ENCODE measurements at places on chromosomes 5 and 9.
A peak's percentile ranks its signal among the peaks of the same experiment; 100 is the strongest.

GRCh38 chr9:33340186-33340585 lies 49.9 kb downstream of the NFX1 start:
- no peak for DNase-seq

- no peak for DNase-seq
Measured at GRCh38 chr5:173757403-173758209, 130.5 kb upstream of the CPEB4 start.

DNA sequence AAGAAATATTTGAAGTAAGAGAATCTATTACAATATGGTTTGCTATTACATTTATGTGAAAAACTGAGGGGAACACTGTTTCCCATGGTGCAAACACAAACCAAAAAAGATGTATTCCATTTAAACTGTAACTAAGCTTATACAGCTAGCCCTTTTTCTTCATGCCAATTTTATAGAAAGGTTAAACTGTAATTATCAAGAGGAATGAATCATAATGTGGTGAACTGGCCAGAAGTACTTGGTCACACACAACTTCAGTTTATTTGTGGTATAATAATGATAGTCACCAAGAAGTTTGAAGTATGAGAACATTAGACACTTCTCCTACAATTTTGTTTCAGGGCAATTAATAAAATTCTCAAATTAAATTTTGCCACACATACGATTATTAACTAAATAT lies 177.9 kb downstream of the XRCC4 start:
- DNase-seq: no peak

DNA sequence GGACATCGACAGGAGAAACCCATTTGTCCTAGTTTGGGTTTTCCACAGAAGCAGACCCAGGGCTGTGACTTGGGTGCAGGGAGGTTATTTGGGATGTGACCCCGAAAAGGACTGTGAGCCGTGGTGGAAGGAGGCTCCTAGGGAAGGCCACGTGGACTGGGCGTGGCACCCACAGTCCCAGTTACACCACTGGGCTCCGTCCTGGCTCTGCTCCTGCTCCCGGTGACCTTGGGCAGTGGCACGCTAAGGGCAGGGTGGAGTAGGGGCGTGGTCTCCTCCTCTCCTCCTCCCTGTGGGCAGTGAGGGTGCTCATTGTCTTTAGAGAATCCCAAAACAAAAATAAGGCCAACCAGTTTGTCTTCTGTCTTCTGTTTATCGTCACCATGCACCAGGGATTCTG lies 190.1 kb downstream of the GADD45G start:
- DNase-seq: no peak

- DNase-seq: no peak
Measured at GRCh38 chr5:38913714-38914113, 67.9 kb downstream of the OSMR start.

- no peak for DNase-seq
Measured at GRCh38 chr5:16229357-16229940, 49.9 kb upstream of the MARCHF11 start.

DNA sequence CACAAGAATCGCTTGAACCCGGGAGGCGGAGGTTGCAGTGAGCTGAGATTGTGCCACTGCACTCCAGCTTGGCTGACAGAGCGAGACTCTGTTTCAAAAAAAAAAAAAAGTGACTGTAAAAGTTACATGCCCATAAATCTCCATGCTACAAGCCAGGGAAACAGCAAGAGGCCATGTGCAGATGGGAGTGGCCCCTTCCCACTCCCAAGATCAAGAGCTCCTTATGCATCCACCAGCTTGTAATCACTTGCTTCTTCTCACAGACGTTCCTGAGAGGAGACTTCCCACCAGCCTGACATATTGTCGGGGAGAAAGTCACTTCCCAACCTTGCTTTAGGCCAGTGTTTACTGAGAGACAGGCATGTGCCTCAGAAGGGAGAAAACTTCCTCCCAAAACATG lies 45.6 kb upstream of the N4BP3 start:
- no peak for DNase-seq

DNA sequence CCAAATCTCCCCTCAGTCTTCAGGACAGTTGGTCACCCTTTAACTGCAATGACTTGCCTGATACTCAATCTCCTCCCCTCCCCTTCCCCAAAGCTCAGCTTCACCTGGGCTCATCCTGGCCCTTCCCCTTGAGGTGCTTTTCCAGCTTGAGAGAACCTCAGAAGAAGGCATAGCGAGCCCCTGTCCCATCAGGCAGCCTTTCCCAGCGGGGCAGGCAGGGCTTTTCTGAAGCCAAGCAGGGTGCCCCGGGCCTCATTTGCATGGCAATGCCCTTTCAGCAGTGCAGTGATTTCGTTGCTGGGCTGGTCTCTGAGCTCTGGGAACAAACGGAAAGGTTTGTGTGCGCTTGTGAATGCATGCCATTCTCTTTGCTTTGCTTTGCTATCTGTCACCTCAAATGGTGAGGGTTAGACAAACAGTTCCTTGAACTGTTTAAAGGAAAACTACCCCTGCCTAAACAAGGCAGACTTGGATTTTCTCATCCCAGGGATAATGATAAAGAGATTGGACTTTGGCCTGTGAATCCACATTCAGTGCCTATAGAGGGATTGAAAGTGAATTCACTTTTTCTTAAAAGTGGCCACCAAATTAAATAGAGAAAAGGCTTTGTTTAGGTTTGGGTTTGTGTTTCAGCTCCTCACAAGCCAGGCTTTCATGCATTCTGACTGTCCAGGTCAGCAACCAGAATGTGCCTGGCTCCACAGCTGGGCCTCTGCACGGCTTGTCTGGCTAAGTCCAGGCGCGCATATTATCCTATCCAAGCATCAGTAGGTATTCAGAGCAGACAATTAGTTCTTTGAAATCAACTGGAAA lies 165.3 kb downstream of the ZNF608 start:
- no peak for DNase-seq

DNA sequence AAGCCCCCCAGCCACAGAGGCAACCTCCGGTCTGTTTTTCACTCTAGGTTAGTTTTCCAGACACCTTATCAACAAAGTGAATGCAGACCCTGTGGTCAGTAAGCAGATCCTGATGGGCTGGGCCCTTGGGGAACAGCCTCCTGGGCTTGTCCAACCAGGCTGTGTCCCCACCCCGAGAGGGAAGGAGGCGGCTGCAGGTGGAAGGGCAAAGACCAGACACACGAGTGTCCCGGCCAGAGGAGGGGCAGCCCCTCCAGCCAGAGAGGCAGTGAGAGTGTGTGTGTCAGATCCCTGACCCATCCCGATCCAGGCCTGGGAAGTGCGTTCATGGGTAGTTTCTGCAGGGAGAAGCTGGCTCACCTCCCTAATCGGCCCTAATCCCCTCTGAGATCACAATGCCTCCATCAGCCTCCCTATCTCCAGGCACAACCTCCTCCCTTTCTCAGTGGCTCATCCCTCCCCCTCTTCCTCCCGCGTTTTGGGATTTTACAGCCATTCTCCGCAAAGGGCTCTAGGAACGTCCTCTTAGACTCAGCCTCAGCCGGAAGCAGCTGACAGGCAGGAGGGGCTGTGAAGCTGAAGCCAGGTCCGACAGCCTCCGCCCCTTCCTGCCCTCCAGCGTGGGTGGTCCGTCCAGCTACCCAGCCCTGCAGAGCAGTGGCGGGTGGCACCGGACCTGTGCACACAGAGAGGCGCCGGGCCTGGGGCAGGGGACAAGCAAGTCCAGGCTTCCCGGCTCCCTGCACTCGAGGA lies 9.7 kb downstream of the SLC12A7 start:
- no peak for DNase-seq

GRCh38 chr9:84597131-84597530 lies 72.4 kb upstream of the NTRK2 start:
- DNase-seq: no peak

- DNase-seq: no peak
Measured at GRCh38 chr5:92944337-92944736, 636.7 kb downstream of the NR2F1-AS1 start.

DNA sequence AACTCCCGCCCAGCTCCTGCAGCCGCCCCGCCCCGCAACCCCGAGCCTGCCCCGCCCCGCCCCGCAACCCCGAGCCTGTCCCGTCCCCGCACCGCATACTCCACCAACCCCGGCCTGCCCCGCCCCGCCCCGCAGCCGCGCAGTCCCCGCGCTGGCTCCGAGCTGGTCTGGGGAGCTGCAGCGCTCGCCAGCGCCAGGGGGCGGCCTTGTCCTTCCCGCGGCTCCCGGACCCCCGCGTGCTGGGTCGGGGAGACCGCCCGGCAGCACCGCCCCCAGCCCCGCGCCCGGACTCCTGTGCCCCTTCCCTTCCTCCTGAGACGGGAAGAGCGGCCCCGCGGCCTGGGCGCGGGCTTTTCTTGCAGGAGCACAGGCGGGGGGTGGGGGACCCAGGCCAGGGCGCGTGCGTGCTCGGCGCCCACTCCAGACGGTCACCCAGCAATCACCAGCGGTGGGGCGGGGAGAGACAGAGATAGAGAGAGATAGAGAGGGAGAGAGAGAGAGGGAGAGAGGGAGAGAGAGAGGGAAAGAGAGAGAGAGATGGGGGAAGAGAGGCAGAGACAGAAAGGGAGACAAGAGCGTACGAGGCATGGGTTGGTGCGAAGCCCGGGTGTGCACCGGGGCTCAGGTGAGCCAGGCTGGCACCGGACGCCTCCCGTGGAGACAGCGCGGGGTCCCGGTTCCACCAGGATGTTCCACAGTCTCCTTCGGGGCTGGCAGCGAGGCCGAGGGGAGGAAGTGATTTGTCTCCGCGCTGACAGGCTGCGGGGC lies 14.7 kb upstream of the TMEM250 start:
- no peak for DNase-seq

- peak; percentile 98 for DNase-seq
Measured at GRCh38 chr5:181191526-181192336, 13.3 kb downstream of the TRIM7 start.

GRCh38 chr5:170151097-170151831 lies 45.6 kb downstream of the FOXI1 start:
- no peak for DNase-seq

- DNase-seq: no peak
Measured at GRCh38 chr5:156762771-156763170, 87.3 kb upstream of the PPP1R2B start.

- no peak for DNase-seq
Measured at GRCh38 chr9:130535818-130536521, 43.4 kb upstream of the FUBP3 start.

DNA sequence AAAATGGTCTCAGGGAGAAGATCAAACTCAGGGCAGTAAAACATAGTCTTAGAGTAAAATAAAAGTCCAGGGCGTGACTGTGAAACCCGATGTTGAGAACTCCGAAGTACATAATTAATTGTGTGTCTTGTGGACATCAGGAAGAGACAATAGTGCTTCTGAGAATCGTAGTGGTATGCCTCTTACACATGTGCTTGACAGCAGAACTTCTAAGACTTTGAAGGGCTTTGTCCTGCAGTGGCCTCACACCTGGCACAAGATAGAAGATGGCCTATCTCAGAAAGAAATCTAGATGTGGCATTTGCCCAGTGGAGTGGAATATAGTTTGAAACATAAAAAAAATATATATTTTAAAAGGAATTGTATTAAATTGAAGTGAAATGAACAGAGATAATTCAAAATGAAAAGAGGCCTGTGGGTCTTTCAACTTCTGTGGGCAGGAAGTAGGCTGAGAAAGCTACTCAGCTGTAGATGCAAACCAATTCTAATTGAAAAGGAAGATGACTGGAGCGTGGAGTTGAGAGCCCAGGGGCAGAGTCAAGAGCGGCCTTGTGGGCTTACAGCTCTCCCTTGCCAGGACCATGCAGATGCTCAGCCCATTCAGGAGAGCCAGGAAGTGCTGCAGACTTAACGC lies 468.4 kb downstream of the KDM4C start:
- DNase-seq: no peak

GRCh38 chr5:116517488-116517887 lies 57.1 kb downstream of the SEMA6A start:
- DNase-seq: no peak

DNA sequence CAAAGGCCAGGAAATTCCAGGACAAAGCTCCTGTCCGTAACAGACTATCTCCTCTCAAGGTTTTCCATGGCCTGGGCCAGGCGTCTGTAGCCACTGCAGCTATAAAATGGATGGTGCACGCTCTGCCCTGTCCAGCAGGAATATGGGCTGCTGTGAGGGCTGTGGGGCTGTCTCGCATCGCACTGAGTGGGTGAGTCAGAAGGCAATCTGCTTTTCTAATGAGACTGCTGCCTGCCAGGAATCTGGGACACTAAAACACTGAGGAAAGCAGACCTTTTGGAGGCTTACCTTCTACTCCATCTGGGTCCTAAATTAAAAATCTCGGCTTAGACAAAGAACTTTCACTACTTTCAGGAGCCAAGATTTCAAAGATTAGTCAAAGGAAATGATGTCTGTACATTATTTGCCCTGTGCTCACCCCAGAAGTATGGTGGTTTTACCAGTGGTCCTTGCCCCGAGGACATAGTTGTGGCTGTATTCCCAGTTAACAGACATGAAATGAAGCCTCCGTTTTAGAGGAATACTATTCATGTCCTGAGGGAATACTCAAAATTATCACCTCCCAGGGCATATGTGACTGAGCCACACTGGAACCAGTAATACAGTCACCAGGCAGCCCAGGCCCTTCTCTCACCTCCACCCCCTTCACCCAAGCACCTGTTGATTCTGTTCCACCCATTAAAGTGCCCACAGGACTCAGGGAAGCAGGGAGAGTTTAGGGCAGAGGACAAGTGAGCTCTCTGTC lies 56.4 kb downstream of the PFDN1 start:
- no peak for DNase-seq

DNA sequence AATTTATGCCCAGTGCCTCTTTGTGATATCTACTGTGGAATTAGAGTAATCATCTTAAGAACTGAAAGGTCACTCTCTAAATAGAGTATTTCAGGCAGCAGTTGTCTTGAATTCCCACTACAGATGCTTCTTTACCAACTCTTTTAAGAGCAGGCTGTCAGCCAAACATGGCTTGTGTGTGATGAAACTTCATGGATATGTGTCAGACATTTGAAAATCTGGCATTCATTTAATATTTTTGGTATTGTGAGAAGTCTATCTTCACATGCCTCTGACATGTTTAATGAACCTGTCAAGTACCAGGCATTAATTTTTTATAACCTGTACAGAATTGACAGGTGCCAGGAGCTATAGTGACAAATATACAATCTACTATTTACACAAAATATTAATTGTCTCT lies 318.6 kb downstream of the CDH9 start:
- no peak for DNase-seq

GRCh38 chr5:45113726-45114125 lies 305.0 kb downstream of the MRPS30 start:
- DNase-seq: no peak

GRCh38 chr9:126614455-126615244 lies 922 bp downstream of the LMX1B start:
- DNase-seq: no peak

DNA sequence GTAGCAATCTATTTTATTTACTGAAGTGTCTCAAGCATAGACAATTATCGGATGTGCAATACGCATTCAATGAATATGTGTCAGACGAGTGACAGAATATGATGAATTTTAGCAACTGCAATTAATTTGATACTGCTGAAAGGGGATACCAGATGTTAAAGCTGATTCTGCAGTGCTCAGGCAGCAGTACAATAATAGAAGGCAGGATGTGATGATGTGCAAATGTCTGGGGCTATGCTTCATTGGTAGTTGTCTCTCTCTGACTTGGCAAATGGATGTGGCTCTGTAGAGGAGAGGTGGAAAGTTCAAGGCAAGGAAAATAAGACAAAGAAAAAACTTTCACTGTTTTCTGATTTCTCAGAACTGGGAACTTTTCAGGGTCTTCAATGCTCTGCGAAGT lies 721.2 kb downstream of the CDH18 start:
- no peak for DNase-seq
